Activated T-cell treated with anti-CD3 and anti-CD28 coated beads for 24 hours (primary cell): ENCODE measurements at places on chromosomes 13 and 19.
A peak's percentile ranks its signal among the peaks of the same experiment; 100 is the strongest.

GRCh38 chr13:21348488-21349120 lies 110.5 kb downstream of the ZDHHC20 start:
- DNase-seq = no peak

GRCh38 chr13:113544071-113544891 lies 40.3 kb upstream of the TFDP1 start:
- no peak for DNase-seq

GRCh38 chr19:54572696-54573311 lies 786 bp upstream of the LILRA2 start:
- DNase-seq = no peak

- DNase-seq = no peak
Observed at GRCh38 chr19:50258918-50259372, 55.5 kb downstream of the MYH14 start.

DNA sequence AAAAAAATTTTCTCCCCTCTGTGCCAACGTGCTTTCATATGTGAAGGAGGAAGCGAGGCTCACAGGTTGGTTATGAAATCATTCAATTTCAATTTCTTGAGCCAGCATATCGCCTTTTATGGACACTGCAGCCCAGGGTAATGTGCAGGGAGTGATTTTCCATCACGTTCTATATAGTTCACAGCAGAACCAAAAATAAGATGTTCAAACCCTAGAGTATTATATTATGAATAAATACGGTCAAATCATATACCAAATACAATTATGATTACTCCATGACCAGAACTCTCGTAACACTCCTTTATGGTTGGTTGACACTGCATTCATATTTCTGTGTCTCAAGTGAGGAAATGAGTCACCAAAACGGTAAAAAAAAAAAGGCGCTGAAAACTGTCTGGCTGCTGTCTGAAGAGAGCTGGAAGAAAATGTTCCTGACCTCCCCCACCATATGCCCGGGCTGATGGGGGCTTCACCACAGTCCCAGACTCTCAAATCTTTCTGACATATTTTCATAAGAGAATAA lies 75.8 kb upstream of the UBAC2 start:
- no peak for DNase-seq

DNA sequence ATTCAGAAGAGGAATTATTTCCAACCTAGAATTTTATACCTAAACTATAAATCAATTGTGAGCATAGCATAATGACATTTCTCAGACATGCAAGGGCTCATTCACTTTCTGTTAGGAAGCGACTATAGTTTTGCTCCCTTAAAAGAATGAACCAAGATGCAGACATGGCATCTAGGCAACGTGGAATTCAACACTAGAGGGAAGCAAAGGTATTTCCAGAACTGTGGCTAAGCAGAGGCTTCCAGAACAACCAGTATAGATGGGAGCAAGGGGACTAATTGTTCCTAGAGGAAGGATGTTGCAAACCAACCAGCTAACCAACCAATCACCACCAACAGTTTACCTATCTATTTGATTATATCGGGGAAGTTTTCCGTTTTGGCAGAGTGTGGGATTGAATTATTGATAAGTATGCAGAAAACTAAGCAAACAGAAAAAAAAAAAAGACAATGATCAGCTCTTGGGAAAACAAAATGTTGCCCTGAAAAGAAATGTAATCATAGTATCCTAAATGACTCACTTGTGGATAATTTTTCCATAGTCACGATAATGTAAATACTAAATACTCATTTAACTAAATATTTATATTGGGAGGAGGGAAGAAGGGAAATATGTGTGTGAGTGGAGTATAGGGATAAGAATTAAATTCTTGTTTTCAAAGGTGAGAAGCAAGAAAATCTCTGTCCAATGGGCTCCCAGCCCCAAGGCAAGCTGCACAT lies 21.1 kb downstream of the ARL11 start:
- DNase-seq = no peak

DNA sequence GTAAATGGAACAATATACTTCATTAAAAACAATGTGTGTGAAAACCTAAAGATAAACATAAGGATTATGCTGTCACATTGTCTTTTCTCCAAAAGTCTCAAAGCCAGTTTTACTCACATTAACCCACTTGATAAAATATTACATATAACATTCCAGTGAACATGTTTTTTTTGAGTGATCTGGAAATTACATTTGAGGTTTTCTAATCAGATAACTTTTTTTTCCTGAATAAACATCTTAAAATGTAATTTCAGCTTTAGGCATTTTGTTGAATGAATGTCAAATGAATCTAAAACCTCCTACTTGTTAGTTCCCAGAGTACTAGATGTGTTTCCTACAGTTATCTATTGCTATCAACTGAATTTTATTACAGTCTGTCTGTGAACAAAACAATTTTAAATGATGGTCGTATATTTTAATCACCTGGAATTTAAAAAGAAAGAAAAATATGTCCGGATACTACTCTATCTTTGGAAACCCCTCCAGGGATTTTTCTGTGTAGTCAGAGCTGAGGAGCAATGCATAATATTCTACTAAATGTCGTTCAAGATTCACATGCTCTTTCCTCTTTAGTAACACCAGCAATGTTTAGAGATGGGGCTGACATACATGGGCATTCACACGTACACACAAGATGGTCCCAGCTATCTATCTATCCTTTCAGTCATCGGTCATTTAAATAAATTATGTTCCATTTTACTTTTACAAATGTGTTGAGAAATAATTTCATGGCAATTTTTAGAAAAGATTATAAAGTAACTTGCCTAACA lies 283.9 kb downstream of the KLF12 start:
- DNase-seq = no peak

GRCh38 chr13:27704681-27705080 lies 83.0 kb downstream of the POLR1D start:
- DNase-seq = no peak

DNA sequence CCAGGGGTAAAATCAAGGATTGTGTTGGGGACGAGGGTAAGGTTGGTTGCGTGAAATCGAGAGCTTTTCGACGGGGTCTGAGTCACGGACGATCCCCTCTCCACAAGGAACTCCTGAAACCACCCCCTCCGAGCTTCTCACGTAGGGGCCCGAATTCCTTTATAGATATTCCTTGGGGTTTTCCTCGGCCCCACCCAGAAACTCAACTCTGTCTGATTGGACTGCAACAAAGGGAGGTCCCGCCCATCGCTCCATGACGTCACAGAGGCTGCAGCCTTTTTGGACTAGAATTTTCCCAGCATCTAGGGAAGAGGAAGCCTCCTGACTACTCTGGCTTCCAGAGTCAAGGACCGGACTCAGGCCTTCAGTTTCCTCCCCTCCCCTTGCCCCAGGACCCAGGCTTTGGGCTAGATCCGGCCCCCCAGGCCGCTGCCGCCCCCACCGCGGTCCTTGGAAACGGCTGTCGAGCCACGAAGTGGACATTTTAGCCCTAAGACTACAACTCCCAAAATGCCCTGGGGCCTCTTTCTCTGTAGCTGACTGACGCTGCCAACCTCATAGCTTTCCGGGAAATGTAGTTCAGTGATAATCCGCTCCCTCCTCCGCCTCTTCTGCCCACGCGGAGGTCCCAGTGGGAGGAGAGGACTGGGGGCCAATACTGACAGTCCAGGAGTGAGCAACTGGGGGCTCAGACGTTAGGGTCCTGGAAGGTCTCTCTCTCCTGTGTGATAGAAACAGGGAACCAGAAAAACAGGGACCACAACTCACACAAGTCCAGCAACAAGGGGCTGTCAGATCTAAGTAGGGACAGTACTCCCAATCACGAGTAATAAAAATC lies at the start of gene IZUMO1:
TSS of gene IZUMO1 (minus strand) at position 172 of the 838 bp plus-strand sequence. CDS start 1,050 bp downstream, outside the sequence.
- DNase-seq = peak; percentile 32

DNA sequence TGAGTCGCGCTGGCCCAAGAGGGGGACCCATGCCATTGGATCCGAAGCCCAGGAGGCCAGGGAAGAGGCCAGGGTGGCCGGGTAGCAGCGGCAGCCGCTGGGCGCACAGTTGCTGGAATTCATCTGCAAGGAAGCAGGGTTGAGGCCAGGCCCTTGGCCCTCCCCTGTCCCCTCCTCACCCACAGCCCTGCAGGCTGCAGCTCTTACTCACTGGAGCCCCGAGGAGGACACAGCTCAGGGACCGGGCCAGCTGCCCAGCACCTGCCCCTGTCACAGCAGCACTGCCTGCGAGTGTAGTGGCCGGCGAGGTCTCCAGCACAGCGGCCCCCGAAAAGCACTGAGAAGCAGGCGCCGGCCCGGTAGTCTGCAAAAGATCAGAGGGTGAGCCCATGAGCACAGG lies 11.2 kb downstream of the FBN3 start:
- no peak for DNase-seq

DNA sequence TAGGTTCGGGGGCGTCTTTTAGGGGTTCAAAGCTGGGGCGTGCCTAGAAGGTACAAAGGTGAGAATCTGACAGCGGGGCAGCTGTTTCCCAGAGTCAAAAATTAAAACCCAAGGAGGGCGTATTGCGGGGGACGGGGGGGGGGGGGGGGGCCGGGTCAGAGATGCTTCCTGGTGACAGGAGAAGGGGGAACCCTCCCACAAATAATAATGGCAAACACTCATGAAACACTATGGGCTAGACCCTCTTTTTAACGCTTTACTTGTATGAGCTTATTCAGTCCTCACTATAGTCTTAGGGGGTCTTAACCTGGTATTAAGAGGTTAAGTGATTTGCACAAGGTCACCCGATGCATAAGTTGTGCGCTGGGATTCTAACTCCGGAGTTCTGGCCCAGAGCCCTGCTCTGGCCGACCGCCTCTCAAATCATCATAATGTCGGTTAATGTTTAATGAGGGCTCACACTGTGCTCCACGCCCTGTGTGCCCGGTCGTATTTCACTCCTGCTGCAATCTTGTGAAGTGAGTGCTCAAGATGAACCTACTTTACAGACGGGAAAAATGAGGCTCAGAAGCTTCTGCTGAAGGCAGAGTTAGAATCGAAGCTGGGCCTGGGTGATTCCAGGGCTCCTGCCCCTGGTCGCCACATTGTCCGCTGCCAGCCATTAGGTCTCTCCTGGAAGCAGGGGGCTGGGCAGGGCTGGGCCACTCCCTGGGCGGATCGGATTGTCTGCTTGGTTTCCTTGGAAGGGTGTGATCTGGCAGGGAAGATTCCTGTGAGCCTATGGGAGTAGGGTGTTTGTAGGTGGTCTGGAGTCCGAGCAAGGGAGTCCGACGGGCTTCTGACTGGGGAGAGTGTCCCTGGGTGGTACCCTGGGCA lies 964 bp downstream of the PAK4 start:
- no peak for DNase-seq

DNA sequence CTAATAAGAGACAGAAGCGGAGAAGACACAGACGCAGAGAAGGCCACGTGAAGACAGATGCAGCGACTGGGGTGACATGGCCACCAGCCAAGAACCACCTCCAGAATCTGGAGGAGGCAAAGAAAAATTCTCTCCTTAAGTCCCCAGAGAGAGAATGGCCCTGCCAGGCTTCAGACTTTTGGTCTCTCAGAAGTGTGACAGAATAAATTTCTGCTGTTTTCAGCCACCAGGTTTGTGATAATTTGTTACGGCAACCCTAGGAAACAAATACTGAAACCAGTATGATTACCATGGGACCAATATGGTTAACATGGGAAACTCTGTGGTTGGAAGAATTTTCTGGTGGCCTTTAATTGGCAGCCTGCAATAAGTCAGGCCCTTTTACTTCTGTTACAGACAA lies 63.9 kb upstream of the DOCK9 start:
- DNase-seq = no peak

GRCh38 chr19:3073931-3074595 lies 11.8 kb upstream of the TLE5 start:
- DNase-seq = no peak

- DNase-seq = no peak
Observed at GRCh38 chr13:112954488-112955270, 14.3 kb upstream of the MCF2L start.

GRCh38 chr19:40927567-40927966 lies 45.5 kb upstream of the CYP2A7 start:
- no peak for DNase-seq

GRCh38 chr13:43650882-43651281 lies 135.9 kb downstream of the ENOX1 start:
- no peak for DNase-seq

DNA sequence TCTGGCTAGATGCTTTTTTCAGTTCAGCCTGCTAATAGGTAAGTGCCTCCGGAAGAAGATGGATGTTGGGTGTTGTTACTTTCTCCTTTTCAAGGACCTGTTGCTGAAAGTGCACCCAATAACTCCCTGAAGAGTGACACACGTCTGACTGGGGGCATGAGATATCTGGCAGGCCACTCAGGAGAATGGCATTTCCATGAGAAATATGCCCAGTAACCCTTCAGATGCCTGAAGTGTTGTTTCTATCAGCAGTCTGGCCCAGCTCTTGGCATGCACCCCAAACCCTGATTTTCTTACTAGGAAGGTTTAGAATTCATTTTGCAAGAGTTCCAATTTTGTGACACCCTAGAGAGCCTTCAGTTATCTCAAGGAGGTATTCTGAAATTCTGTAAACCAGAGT lies 71.5 kb downstream of the ARHGAP35 start:
- no peak for DNase-seq

DNA sequence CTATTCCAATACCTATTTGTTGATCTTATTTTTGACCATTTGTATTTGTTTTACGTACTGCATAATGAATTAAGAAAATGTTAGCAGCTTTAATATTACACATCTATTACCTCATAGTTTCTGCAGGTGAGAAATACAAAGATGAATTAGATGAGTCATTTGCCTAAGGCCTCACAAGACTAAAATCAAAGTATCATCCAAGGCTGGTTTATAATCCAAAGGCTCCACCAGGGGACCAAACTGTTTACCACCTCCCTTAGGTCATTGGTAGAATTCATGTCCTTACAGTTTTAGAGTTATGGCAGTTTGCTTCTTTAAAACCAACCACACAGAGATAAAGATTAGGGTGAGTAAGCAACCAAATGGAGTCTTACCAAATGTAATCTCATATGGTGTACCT lies 848.1 kb downstream of the SLITRK6 start:
- no peak for DNase-seq
